Stimulated activated CD8-positive, alpha-beta memory T cell treated with anti-CD3 and anti-CD28 coated beads, Interleukin-4, amount 100 ng/mL, for 1 hour (primary cell): ENCODE measurements at places on chromosomes 12 and 14.

- no peak for DNase-seq
Measured at GRCh38 chr12:3087758-3088650, 10.8 kb downstream of the TSPAN9 start.

GRCh38 chr14:22651586-22651985 is 7.4 kb upstream of the OR6J1 start:
- no peak for DNase-seq

DNA sequence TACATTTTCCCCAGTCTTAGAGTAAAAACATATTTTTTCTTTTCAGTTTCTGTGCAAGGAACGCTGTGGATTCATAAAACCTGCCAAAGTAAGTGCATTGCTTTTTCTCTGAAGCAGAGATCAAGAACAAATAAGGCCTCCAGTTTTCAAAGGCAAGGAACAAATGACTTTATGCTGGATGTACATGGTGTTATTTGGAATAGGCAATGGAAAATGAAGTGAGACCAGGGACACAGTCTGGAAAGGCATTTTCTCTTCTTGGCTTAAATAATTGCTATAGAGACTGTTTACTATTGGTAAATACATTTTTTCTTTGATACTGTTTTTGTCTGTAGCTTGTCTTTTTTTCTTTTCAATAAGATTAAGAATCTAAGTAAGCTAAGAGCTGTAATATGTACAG is 725.9 kb upstream of the MDGA2 start:
- DNase-seq = no peak

DNA sequence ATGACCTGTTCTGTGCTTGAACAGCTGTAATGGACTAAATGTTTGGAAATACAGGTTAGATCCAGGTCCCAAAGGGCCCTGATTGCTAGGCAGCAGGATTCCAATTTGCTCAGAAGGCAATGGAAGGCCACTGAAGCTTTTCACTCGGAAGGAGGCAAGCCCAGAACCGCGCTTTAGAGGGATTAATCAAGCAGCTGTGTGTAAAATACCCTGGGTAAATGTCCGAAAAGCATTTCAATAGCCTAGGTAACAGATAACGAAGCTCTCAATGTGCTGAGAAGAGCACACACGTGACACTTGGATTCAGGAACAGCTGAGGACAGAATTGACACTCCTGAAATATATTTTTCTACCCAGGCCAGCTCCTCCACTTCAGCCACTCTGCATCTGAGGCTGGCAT is 436.1 kb downstream of the TMEM132D start:
- DNase-seq = no peak

DNA sequence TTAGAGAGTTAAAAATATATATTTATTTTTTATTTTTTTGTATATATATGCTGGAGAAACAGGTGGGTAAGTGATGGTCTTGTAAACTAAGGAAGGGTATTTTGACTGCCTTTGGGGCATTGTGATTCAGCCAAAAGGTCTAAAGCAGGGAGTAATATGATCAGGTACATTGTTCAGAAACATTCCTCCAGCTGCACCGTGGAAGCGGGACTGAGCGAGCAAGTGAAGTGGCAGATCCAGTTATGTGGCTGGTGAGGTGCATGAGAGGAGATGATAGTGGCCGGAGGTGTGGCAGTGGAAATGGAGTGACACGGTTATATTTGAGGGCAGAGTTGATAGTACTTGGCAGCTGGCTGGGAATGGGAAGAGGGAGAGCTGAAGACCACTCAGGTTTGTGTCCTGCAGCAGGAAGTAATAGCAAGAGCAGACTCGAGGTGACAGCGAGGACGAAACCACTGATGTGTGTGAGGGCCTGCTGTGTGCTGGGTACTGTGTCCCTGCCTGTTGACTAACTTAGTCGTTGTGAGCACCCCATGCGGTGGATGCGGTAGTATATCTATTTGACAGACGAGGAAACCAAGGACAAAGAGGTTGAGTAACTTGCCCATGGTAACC is 39.2 kb downstream of the EID3 start:
- DNase-seq = no peak

DNA sequence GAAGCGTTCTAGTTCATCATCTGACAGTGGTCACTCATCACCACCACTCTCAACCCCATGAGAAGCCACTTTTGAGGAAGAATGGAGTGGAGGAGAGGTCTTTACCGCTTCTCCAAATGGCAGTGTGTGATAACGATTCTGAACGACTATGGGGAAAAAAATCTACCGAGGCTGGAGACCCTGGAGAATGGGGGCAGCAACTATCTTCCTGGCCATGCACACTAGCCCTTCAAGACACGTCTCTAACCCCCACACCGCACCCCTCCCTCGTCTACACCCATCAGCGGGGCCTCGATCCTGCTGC is 365 bp downstream of the ING4 start:
- DNase-seq = no peak

DNA sequence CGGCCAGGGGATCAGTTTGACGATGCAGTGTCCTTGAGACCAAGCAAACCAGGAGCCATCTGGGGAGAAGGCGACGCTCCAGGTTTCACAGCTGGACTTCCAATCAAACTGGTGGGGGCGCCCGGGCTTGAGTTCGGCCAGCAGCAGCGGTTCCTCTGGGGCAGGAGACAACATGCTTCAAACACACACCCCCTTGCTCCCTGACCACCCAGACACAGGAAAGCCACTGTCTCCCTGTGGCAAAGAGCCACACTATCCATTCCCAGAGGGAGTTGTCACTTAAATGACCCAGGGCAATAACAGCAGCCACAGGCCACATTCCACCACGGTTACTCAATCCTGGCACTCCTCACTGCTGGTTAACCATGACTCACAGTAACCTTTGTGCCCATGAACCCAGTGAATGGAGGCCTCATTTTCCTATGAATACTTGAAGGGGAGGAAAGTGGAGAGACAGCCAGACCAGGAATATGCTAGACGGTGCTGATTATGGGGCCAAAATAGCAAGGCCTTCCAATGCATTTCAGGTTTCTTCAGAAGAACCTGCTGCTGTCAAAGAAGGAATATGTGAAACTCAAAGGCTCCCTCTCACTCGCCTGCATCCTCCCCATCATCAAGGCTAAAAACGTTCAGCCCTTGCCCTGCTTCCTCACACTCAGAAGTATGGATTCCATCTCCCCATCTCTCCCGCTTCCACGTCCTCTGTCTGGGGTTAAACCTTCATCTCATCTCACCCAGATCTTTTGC is 8.5 kb downstream of the WSB2 start:
- no peak for DNase-seq

DNA sequence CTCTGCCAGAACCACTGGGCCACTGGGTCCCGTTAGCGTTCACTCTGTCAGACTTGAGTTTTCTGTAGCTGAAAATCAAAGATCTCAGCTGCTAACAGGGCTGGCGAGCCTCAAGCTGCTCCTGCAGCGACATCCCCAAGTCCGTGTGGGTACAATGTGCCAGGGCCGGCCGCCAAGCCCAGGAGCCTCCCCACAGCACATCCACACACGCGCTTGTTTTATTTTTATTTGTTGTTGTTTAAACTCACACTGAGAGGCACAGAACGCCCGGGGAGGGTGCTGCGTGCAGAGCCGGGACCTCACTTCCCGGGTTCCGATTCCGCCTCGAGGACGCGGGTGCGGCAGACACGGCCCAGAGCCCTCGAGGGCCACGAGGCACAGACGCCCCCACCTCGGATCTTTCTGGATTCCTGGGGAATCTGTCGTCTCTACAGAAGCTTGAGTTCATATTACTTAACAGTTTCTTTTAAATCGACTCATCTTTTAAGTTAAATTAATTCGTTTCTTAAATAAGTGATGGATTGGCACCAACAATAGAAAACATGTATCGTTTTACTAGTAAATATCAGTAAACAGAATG is 9.3 kb downstream of the GALNT9 start:
- DNase-seq = no peak

DNA sequence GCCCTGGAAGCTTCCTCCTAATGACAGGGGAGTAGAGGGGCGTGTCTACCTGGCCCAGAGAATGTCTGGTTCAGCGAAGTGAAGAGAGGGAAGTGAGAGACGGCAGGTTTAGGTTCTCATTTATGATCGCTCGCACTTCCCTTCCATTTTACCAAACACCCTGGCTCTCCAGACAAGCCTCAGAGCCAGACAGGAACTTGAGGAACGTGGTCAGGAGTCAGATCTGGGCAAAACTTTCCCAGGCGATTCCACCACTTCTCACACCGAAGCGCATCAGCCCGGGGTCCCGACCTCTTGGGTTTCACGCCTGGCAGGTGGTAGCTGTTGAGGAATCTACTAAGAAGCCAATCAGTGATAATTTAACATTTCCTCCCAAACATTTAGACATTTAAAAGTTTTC is 21.3 kb downstream of the ACTN1 start:
- DNase-seq = no peak

DNA sequence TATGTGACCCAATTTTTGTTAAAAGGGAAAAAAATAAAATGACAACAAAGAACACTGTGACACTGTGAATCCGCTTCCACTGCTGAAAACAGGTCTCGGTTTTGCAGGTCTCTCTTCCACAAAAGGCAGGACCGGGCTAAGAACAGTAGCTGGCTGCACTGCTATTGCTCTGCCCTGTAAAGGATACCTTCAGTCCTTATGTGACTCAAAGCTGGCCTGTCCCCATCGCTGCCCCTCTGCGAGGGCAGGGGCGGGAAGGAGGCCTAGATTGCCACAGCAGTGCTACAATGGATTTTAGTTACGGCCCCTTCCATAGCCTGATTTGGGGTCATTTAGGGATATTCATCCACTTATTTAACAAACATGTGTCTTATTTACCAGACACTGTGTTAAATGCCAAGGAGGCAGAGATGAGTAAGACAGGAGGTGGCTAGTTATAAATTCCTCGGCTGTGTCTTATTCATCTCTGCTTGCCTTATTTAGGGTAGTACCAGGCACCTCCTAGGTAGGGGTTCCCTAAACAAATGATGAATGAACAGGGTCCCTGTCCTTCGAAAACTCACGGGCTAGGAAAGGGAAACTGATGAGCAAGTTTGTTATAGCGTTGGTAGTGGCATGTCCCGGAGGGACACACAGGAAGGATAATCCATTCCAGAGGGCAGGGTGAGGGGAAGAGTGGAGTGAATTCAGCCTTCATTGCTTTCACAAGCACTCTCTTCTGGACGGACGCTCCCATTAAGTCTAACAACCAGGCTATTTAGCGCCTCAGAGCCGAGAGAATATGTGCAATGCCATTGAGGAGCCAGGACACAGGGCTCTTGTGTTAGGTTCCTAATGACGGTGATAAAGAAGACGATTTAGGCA is 73.3 kb downstream of the EID3 start:
- DNase-seq = no peak

- DNase-seq = no peak
Measured at GRCh38 chr14:105168979-105169507, 467 bp upstream of the JAG2 start.

GRCh38 chr14:100438271-100438670 is 115.1 kb downstream of the SLC25A47 start:
- DNase-seq = no peak
